Tibial nerve (tissue), 4 donors: ENCODE measurements at places on chromosomes 3 and 15.

GRCh38 chr15:90855139-90855538 lies 13.2 kb upstream of the FURIN start:
- no peak for DNase-seq

DNA sequence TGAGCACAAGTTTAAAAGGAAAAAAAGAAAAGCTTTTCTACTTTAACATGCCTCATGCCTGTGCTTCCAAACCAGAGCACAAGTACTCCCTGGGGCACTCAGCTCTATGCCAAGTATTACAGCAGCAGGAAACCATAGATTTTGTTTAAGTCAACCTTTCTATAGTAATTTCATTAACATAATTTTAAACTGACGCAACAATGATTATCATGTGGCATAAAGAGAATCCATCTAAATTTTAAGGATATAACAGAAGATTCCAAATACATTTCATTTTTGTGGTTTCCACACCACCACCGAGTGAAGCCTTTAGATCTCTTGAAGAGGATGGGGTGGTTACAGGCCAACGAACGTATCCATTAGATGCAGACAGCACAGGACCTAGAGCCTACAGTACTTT lies 112.1 kb downstream of the TNIK start:
- DNase-seq, result no peak

- DNase-seq, result no peak
Observed at GRCh38 chr3:183313764-183314163, 60.7 kb downstream of the B3GNT5 start.

DNA sequence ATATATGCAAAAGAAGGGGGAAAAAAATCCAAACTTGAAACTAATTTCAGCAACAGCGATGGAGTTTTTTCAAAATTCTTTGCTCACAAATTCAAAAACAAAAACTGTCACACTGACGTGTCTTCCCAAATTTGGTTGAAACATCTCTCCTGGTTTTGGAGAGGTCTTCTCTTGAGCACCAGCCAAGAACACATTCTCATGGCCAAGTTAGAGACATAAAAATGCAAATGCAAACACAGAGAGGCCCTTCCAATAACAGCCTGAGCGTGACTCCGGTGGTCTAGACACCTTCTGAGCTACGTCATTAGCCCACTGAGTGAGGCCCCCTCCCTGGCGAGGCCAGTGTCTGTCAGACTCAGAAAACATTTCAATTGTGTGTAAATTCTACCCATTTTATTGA lies 436.0 kb upstream of the PROK2 start:
- DNase-seq, result no peak

- no peak for DNase-seq
Observed at GRCh38 chr3:30776186-30776815, 118.2 kb downstream of the GADL1 start.

- no peak for DNase-seq
Observed at GRCh38 chr3:43632269-43632733, 10.5 kb upstream of the ANO10 start.

- DNase-seq, result no peak
Observed at GRCh38 chr3:111723293-111724215, 128.4 kb upstream of the ZBED2 start.
